WERI-Rb-1 (cell line): ENCODE measurements at places on chromosomes 7 and 10.

GRCh38 chr7:151256410-151257045 lies 8.0 kb upstream of the SMARCD3 start:
- no peak for DNase-seq

- no peak for DNase-seq
Measured at GRCh38 chr10:29680091-29680490, 45.3 kb upstream of the SVIL start.

- no peak for DNase-seq
Measured at GRCh38 chr10:7523656-7524055, 112.8 kb upstream of the SFMBT2 start.

DNA sequence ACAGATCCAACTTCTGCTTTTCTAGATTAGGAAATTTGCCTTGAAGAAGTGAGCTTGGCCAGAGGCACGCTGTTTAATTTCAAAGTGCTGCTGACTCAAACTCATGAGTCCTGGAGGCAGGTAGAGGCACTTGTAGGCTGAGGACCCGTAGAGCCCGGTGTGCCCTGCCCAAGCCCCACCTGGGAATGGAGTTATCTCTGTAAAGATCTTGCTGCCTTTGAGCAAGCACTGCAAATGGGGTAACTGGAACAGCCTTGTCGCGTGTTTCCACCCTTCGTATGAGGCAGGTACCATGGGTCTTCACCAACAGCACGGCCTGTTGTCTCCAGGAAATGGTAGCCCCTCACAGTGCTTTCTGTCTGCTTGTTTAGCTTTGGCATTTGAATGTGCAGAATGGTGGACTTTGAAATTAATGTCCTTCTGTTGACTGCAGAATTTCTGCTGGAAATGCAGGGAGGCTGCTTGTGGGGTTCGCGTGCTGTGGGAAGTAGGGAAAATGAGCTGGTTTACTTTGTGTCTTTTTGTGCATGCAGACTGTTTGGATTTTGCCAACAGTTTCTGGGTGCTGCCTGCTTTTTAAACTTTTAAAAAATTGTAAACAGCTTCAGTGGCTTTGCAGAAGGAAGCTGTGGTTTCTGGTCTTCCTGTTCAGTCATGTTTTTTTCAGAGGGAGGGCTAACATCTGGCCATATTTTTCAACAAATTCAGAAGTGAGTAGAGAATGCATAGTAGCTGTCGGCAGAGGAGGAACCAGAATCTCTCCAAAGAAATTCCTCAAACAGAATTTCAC lies 27.2 kb downstream of the CCM2 start:
- no peak for DNase-seq

- DNase-seq: no peak
Measured at GRCh38 chr10:92470026-92470425, 103.9 kb downstream of the IDE start.

GRCh38 chr10:15168291-15168785 lies at the start of gene NMT2:
NMT2 (minus strand) TSS chr10:15168693; CDS start chr10:15168612, 81 bp downstream.
- DNase-seq: peak; percentile 76

- DNase-seq: no peak
Measured at GRCh38 chr10:36765782-36766414, 359.5 kb upstream of the ANKRD30A start.

- DNase-seq: peak; percentile 81
Measured at GRCh38 chr10:120217736-120218135, 239.3 kb upstream of the PLPP4 start.

- no peak for DNase-seq
Measured at GRCh38 chr7:2493205-2494164, 17.3 kb upstream of the GRIFIN start.

GRCh38 chr7:114901771-114902170 lies 20.1 kb upstream of the MDFIC start:
- no peak for DNase-seq
